ENCODE measurements at places on chromosomes 5 and 9.

GRCh38 chr5:79284846-79285245 is 48.9 kb downstream of the JMY start:
- no peak for DNase-seq

DNA sequence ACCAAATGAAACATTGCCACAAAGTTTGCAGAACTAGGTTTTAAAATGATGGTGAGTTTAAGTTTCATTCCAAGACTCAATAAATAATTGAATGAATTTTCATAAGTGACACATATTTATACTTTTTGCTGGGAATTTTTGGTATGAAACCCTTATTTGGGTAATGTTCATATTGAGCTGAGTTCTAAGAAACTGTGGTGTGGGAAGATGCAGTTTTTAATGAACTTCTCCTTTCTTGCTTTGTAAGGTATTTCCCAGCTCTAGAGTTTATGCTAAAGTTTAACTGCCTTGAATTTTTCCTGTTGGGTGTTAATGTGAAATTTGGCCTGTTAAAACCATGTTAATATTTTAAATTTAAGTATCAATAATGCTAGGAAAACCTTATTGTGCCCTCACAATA is 15.1 kb downstream of the RABGAP1 start:
- DNase-seq = no peak

DNA sequence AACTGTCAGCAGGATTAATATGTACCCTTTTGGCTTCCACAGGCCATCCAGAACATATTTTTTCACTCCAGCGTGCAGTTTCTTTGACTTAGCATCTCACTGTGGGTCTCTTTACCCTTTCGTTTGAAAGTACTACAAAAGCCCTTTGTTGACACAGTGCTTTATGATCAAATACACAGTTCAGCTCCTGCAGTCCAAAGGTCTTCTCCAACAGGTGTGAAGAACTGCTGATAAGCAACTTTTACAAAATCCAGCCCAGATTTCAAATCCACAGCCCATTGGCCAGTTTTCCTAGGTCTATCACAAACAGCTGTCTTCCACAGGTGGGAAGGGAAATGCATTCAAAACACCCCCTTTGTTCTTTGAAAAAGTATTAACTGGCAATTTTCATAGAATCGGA is 54.8 kb downstream of the MYO10 start:
- DNase-seq = no peak

DNA sequence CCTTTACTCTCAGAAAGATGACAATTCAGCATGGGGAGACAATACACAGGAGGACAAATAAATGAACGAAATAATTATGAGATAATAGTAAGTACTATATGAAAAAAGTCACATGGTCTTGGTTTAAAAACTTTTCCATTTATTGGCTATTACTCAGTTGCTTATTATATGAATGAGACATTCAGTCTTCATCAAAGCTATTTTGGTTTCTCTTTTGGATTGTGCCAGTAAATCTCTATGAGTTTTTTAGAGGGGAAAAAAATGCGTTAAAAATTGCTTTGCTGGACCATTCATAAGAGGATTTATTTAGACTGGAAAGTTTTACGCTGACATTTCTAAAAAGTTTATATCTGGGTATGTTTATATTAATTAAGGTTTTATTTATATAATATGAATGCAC is 137.7 kb downstream of the AOPEP start:
- DNase-seq = no peak

DNA sequence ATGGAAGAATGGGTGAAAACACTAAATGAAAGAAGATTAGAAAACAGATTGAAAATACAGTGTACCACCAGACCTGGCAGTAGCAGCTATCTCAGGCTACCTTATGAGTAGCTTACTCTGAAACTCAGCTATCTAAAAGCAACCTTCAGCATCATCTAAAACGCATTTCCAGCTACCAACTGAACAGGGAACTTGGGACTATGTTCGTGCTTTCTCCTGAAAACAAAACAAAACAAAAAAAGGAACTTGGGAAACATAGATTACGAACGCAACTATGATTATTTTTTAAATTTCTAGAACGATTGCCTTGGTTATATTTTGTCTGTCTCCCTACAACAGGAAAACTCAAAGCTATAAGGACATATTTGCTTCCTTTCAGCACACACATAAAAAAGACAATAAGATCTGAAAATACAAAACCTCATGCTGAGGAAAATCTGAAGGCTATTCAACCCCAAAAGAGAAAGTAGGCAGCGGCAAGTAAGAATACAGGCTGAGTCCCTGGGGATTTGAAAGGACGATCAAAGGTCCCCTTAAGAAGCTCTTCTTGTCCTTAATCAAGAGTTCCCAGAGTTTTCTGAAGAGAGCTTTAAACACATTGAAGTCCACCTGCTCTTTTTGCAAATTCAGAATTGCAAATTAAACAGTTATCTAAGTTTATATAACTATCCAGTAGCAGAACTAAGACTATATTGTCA is 53.4 kb downstream of the OR2K2 start:
- no peak for DNase-seq

DNA sequence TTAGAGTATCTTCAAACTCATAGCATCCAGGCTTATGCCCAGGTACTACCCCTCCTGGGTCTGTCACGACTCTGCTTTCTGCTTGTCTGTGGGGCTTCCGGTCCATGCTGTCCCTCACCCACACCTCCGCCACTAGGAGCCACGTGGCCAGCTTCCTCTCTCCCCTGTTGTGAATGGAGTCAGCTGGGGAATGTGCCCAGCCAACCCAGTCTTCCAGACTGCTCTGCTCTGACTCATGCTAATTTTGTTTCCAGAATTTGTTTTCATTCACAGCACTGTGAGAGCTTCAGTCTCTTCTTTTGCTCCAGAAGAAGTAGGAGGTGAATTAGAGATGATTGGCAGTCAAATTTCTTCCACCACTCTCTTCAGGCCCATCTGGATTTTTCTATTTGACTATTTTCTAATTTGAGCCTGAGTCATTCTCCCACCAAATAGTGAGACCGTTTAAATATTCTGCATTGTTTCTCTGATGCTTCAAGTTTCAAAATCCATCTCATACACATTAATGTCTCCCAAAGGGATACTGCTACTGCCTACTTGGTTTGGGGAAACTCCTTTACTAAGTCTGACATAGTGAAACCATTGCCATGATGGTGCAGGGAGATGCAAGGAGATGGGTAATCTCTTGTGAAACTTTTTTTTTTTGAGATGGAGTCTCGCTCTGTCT is 424.1 kb upstream of the KIF2A start:
- DNase-seq = peak; percentile 65

- DNase-seq = no peak
These were observed 576 bp downstream of the MAP1B start for GRCh38 chr5:72107901-72108201.

- no peak for DNase-seq
These were observed 60.7 kb downstream of the ROR2 start for GRCh38 chr9:91889161-91889911.

- no peak for DNase-seq
These were observed 7.6 kb downstream of the RFESD start for GRCh38 chr5:95654196-95654595.

DNA sequence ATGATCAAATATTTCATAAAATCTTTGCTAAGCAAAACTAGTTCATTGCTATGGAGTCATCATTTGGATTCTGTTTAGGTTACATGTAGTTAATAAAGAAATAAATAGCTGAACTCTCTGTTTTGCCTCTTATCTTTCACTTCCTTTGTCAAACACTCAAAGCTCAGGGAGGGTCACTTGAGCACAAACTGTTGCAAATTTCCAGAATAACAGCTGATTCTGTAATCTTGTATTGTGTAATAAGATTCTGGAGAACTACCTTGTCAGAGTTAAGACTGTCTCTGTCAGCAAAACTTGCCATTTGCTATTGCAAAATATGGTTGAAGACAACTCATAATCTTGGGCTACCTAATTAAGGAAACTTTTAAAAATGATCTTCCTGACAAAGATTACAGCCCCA is 182.0 kb upstream of the MOCS2 start:
- no peak for DNase-seq

- no peak for DNase-seq
These were observed 65.0 kb downstream of the C9orf152 start for GRCh38 chr9:110142868-110143481.

DNA sequence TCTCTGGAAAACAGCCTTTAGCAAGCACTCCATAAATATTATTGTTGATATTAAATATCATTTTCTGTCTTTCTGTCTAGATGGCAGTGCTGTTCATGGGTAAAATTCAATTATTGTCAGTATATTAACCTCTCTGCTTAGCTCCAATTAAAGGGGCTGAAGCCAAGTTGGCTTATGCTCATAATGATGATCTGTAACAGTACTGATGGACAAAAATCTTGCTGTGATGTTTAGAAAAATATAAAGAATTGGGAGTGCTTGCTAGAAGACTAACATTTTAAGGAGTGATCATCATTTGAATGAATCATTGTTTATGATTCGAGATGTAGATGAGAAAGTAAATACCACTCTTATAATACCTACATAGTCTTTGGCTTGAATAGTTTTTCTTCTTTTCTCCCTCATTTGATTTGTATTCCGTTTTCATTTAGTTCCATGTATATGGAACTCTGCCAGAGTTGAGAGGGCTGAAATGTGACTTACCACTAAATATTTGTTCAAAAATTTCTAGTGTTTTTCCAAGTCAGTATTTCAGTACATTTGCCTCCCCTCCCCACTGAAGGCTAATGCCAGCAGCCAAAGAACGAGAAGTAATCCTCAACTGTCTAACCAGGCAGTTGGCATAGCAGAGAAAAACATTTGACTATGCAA is 538.3 kb downstream of the CSNK1G3 start:
- no peak for DNase-seq

DNA sequence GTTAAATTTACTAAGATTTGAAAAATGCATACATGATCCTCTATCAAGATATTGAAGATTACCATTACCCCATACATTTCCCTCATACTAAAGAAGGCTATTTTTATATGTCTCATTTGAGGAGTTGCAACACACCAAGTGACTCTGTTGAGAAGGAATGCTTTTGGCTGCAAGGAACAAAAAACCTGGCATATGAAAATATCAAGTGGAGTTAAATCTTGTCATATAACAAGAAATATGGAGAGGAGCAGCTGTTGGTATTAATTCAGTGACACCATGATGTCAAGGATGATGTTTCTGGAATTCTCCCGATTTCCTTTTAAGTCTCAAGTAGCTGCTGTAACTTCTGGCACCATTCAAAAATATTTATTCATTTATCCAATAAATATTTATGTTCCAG is 193.8 kb downstream of the CSNK1G3 start:
- no peak for DNase-seq

GRCh38 chr9:105244734-105245028 is 230 bp downstream of the SLC44A1 start:
- no peak for DNase-seq

DNA sequence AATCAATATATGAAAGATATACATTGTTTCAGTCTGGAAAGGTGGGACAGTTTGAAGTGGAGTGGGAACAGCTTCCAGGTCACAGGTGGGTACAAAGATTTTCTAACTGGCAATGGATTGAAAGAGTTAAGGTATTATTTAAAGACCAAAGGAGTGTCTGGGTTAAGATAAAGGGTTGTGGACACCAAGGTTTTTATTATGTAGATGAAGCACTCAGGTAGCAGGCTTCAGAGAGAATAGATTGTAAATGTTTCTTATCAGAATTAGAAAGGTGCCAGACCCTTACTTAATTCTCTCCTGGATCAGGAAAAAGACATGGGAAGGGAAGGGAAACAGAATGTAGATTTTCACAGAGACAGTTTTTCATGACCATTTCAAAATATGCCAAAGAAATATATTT is 1174.8 kb downstream of the MAT2B start:
- no peak for DNase-seq

GRCh38 chr5:142432369-142432863 is 107.6 kb upstream of the SPRY4 start:
- DNase-seq = no peak

GRCh38 chr5:172898843-172899369 is 60.3 kb upstream of the RPL26L1 start:
- DNase-seq = no peak

GRCh38 chr9:117858561-117858960 is 154.4 kb downstream of the TLR4 start:
- DNase-seq = no peak

DNA sequence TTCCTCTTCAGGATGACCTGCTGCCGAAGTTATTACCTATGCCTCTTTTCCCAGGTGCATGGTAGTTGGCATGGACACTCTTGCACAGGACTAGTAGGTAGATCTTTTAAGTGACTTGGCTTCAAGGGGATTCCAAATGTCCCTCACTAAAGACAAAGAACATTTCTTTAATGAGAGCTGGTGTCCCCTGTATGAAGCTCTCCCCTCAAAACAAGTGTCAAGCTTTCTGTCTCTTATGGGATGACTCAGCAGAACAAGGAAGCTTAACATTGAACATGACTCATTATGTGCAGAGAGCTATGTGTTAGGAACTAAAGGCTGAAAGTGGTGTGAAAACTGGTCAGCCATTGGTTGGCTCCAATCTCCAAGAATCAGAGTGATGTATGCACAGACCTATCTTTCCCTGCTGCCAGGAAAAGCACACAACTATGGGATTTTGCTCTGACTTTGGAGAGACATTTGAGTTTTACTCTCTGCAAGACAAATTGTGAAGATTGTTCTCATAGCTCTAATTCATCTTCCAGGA is 120.5 kb downstream of the PRDM6 start:
- DNase-seq = no peak

- DNase-seq = no peak
These were observed 126.4 kb downstream of the KCNIP1 start for GRCh38 chr5:170630226-170630625.

- DNase-seq = peak; percentile 73
These were observed 36.4 kb downstream of the RASGEF1C start for GRCh38 chr5:180172447-180173197.

- DNase-seq = peak; percentile 57
These were observed 95.4 kb upstream of the RETREG1 start for GRCh38 chr5:16712178-16712577.

- no peak for DNase-seq
These were observed 109.2 kb downstream of the DMXL1 start for GRCh38 chr5:119179857-119180641.

DNA sequence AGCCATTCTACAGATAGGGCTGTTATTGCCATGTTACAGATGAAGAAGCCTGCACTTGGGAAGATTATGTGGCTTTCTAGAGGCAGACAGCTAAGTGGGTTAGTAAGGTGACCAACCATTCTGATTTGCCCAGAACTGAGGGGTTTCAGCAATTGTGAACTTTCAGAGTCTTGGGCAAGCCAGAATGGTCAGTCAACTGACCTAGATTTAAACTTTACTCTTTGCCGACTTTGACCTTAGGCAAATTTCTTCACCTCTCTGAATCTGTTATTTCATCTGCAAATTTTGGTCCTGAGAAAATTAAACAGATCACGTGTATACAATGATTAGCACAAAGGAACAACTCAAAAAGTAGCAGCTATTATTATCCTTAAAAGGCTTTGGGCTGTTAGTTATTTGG is 20.4 kb upstream of the TNFSF8 start:
- DNase-seq = no peak

GRCh38 chr9:117733465-117733864 is 29.3 kb downstream of the TLR4 start:
- no peak for DNase-seq

- DNase-seq = peak; percentile 53
These were observed 20.2 kb downstream of the NNT start for GRCh38 chr5:43623048-43623680.

DNA sequence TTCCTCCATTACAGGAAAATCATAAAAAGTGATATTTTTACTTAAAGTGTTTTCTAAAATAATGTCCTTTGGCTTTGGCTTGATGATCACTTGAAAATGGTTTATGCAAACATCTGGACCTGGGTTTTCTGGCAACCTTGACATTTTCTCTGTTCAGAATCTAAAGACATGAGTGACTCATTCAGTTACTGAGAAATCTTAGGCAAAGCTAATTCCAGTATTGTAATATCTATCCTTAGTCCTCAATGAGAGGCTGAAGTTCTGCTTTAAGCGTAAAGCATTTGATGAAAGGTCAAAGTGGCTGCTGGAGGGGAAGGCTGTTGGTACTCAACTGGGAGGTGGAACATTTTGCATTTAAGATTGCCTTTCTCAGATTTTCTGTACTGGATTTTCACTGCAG is 2.3 kb downstream of the MAN2A1 start:
- no peak for DNase-seq

Data from Ammon's horn (tissue), 1 donor.